ENCODE measurements at places on chromosomes 6 and 20. TPM values are rescaled to one million over a fixed set of nuclear protein-coding genes. Genes with fewer than 3 reads are reported as not detected.

DNA sequence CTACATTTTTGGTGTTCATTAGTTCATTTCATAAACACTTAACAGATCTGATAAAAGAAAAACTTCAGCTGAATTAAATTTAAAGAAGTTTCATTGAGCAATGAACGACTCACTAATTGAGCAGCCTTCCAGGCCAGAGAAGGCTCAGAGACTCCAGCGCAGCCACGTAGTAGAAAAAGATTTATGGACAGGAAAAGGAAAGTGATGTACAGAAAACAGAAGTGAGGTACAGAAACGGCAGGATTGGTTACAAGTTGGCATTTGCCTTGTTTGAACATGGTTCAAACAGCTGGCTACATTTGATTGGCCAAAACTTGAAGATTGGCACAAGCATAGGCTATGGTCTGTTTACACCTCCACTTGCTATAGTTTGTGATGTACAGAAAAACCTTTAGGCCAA lies 166.3 kb upstream of the DTNBP1 start:
- no peaks in the 10 kb centered on the region for H3K4me1 ChIP-seq
- DNase-seq = no peak

DNA sequence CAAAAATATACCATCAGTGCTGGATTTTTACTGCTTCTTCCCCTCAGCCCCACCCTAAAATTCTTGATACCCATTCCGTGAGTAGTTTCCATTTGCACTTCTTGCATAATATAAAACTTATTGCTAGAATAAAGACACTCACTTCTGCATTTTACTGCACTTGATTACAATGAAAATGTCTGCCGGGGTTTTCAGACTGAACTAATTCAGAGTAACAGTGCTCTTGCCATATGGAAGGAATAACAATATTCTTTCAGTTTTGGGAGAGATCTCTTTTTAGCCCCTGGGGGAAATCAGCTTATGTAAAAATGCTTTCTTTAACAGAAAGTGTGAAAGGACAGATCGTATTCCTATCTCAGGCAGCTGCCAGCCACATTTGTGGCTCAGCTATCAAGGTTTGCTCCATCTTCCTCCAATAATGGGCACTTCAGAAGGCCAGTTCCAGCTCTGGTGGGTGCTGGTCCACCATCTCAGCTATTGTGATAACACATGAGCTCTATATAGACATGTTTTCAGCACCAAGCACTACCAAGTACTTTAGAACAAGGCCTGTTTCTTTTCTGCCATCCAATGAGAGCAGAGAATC lies 8.9 kb downstream of the SMLR1 start:
- no peak for DNase-seq
- peaks cover 23% of the 10 kb centered on the region for H3K36me3 ChIP-seq
- no peak overlapping the region for H3K27ac ChIP-seq
- H3K4me1 ChIP-seq = no peaks in the 10 kb centered on the region
- no peaks in the 10 kb centered on the region for H3K27me3 ChIP-seq

GRCh38 chr6:119895626-119896025 lies 546.1 kb upstream of the MAN1A1 start:
- DNase-seq = no peak
- H3K27ac ChIP-seq = no peak overlapping the region
- H3K4me1 ChIP-seq = no peaks in the 10 kb centered on the region
- H3K27me3 ChIP-seq = no peaks in the 10 kb centered on the region
- H3K36me3 ChIP-seq = no peaks in the 10 kb centered on the region

DNA sequence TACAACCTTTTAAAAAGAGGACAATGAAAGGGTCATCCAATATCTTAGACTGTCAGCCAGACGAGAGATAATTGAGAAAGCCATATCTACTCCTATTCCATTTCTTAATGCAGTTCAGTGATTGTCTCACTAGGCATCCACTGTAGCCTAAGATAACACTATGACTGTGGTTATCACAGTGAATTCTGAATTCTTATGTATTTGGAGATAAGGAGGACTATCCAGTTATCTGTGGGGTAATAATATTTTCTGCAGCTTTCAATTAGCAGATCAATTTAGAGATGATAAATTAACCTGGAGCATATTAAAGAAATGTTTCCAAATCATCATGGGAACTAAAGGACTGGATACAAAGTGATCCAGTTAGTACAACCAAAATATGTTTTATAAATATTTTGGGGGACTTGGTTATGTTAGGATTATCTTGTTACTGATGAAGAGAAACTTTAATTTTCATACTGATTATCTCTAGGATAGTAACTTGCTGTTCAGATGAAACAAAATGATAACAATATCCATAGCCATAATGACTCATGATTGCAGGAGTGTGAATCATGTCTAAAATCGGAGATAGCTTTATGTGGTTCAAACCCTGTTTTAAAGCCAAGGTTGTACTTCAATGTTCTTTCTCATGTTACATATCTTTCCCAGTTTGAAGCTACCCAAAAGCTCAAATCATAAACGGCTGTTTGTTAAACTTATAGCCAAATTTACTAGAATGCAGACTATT lies 1152.0 kb downstream of the HACE1 start:
- no peaks in the 10 kb centered on the region for H3K4me1 ChIP-seq
- no peaks in the 10 kb centered on the region for H3K36me3 ChIP-seq
- H3K27me3 ChIP-seq = no peaks in the 10 kb centered on the region
- H3K4me3 ChIP-seq = no peak overlapping the region
- DNase-seq = no peak

DNA sequence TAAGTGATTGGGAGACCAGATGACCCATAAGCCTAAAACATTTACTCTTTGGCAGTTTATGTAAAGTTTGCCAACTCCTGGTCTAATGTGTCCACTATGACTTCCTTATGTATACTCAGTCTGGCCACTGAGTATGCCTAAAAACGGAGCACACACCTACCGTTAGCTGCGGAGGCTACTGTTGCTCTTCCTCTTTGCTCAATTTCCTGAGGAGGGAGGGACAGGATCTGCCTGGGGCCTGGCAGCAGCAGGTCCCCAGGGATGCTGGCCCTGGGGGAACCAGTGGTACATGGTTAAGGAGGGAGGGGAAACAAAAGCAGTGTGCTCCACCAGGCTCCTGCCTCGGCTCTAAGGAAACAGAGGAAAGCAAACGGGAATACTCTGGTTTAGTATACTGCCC lies 113.5 kb downstream of the CDYL start:
- no peak overlapping the region for H3K27ac ChIP-seq
- no peak overlapping the region for H3K4me3 ChIP-seq
- peaks cover 29% of the 10 kb centered on the region for H3K36me3 ChIP-seq

GRCh38 chr6:75612434-75612833 lies 10.8 kb downstream of the SENP6 start:
- H3K27ac ChIP-seq = peak overlapping the region; percentile 40
- H3K4me1 ChIP-seq = peaks cover 32% of the 10 kb centered on the region

GRCh38 chr6:26400626-26401025 lies 1.4 kb upstream of the BTN3A1 start:
- H3K36me3 ChIP-seq = peaks cover 9% of the 10 kb centered on the region
- no peak for DNase-seq
- no peak overlapping the region for H3K27ac ChIP-seq

- H3K27me3 ChIP-seq = no peaks in the 10 kb centered on the region
- H3K4me1 ChIP-seq = no peaks in the 10 kb centered on the region
- H3K27ac ChIP-seq = no peak overlapping the region
Observed at GRCh38 chr6:115999235-115999634, 61.5 kb downstream of the FRK start.

GRCh38 chr6:157068691-157069324 lies 254.5 kb downstream of the TMEM242 start:
- no peak overlapping the region for H3K27ac ChIP-seq
- no peak for DNase-seq
- peaks cover 30% of the 10 kb centered on the region for H3K4me1 ChIP-seq
- H3K4me3 ChIP-seq = no peak overlapping the region

DNA sequence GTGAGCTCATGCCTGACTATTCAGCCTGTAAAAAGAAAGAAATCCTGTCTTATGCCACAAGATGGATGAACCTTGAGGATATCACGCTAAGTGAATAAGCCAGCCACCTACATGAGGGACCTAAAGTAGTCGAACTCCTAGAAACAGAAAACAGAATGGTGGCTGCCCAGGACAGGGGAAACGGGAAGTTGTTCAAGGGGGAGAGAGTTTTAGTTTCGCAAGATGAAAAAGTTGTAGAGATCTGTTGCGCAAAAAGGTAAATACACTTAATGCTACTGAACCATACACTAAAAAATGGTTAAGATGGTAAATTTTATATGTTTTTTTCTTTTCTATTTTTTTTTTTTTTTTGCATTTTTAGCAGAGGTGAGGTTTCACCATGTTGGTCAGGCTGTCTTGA lies 74.1 kb upstream of the RALY start:
- no peaks in the 10 kb centered on the region for H3K4me1 ChIP-seq
- H3K4me3 ChIP-seq = no peak overlapping the region
- no peak overlapping the region for H3K27ac ChIP-seq
- H3K27me3 ChIP-seq = no peaks in the 10 kb centered on the region

DNA sequence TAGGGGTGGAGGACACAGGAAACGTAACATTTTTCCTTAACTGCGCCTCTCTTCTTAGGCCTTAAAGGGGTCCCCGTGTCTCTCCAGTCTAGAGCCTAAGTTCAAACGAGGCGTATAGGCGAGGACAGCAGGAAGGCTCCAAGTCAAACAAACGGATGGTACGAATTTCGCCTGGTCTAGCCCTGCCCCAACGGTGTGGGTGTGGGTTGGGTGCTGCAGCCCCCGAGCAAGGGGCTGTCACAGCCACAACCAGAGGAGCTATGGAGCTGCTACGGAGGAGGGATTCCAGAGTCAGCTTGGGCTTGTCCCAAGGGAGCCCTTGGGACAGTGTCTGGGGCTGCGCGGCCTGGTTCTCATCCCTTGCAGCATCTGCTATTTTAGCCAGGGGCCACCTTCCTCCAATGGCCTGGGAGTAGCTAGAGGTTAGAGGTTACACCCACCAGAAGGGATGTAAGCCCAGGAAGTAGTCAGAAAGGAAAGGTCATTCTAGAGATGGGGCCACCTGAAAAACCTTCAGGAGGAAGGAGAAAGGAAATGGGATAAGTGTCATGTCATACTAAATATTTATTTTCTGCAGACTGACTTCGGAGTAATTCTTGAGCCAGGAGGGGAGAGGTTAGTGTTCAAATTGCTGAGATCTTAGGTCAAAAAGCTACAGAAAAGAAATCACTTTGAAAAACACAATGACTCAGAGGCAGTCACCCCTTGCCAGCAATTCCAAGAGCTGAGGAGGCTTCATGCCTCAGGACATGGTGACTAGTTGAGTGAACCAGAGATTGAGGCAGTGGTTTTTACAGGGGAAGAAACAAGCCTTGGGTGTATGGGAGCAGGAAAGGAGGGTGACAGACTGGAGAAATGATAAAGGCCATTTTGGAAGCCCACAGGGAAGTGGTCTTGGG lies 21.7 kb downstream of the VPS52 start:
- no peaks in the 10 kb centered on the region for H3K27me3 ChIP-seq
- H3K36me3 ChIP-seq = peaks cover 5% of the 10 kb centered on the region
- peak overlapping the region; percentile 93 for H3K27ac ChIP-seq
- DNase-seq = peak; percentile 48
- peaks cover 23% of the 10 kb centered on the region for H3K4me1 ChIP-seq

- no peak overlapping the region for H3K4me3 ChIP-seq
- H3K27ac ChIP-seq = no peak overlapping the region
- DNase-seq = no peak
- no peaks in the 10 kb centered on the region for H3K36me3 ChIP-seq
Observed at GRCh38 chr6:104506429-104506828, 353.3 kb downstream of the HACE1 start.

- H3K36me3 ChIP-seq = no peaks in the 10 kb centered on the region
Observed at GRCh38 chr6:166782520-166782919, 155.5 kb upstream of the RPS6KA2 start.

DNA sequence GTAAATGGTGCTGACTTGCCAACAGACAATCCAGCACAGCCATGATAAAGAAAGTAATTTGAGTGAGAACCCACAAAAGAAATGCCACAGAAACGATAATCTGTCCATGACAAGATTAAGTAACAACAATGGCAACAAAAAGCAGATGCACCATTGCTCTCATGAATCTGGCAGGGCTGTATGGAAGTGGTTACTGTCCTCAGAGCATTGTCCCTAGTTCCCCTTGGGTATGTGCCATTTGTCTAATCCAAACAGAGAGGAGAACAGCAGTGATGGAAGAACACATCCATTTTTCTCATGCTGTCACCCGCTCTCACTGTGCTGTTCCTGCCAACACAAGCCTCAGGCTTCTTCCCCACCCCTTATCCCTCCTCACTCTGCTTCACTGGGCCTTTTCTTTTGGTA lies 65.8 kb downstream of the REV3L start:
- H3K4me3 ChIP-seq = no peak overlapping the region
- H3K27ac ChIP-seq = peak overlapping the region; percentile 4
- no peaks in the 10 kb centered on the region for H3K27me3 ChIP-seq
- H3K4me1 ChIP-seq = peaks cover 36% of the 10 kb centered on the region

- H3K4me1 ChIP-seq = no peaks in the 10 kb centered on the region
- H3K36me3 ChIP-seq = no peaks in the 10 kb centered on the region
- H3K27ac ChIP-seq = no peak overlapping the region
- H3K4me3 ChIP-seq = no peak overlapping the region
Observed at GRCh38 chr20:51523276-51524013, 19.1 kb downstream of the NFATC2 start.

DNA sequence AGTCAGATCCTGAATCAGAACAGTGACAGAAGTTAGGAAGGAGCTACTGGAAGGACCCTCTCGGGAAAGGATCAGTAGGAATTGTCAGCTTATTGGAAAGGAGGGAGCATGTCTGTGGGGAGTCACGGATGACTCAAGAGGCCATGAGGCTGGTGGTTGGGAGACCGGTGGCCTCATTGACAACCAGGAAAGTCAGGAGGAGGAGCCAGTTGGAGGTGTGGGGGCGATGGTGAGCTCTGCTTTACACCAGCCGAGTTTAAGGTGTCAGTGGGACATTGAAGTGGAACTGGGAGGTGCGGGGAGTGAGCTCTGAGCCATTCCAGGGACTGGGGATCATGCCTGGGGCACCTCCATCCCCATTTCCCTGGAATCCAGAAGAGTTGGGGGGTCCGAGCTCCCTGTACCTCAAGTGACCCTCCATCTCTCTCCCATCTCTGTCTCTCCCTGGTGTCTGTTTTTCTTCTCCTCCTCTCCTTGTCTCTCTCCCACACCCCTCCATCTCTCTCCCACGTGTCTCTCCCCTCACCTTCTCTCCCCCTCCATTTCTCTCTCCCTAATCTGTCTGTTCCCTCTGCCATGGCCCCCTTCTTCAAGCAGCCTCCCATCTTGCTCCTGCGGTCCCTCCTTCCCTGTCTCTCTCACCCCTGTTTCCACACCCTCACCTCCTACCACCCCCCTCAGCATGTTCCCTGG lies 14.3 kb upstream of the ZBTB9 start:
- no peaks in the 10 kb centered on the region for H3K4me1 ChIP-seq
- H3K27ac ChIP-seq = no peak overlapping the region
- no peak for DNase-seq
- no peaks in the 10 kb centered on the region for H3K36me3 ChIP-seq

DNA sequence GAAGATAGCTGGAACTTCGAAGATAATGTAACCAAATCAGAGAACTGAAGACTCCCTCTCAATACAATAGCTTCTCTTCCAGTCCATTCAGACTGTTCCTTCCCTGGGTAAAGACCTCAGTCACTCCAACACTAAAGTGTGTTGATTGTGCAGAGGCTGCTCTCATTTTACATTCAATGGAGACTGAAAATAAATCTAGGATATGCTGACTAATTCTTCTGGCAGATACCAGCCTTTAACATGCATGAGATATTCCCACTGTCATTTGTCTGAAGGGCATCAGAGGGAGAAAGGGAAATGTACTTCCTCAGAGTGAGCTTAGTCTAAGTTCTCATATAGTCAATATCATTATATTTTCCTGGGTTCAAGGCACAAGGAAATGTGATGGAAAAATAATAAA lies 166.4 kb upstream of the IRAK1BP1 start:
- no peak overlapping the region for H3K27ac ChIP-seq
- no peaks in the 10 kb centered on the region for H3K4me1 ChIP-seq
- no peak overlapping the region for H3K4me3 ChIP-seq
- H3K36me3 ChIP-seq = no peaks in the 10 kb centered on the region
- no peak for DNase-seq

RALGAPB gene
- 23.2 TPM for total RNA-seq

LGSN gene
- total RNA-seq = not detected

DEFB132 gene
- total RNA-seq = 0.35 TPM

SNX21 gene
- total RNA-seq = 21.9 TPM

Data from heart left ventricle (tissue), 16 donors.